Adrenal gland (tissue), 19 donors: ENCODE measurements at places on chromosomes 2 and 18. TPM values are rescaled to one million over a fixed set of nuclear protein-coding genes. Genes with fewer than 3 reads are reported as not detected.

Gene RGPD3
- 0.15 TPM for polyA plus RNA-seq

Gene PUM2
- 25.5 TPM for polyA plus RNA-seq

Gene CASP10
- polyA plus RNA-seq: 2.5 TPM

GRCh38 chr2:224843141-224843540 lies 127.0 kb upstream of the CCDC195 start:
- DNase-seq: no peak

DNA sequence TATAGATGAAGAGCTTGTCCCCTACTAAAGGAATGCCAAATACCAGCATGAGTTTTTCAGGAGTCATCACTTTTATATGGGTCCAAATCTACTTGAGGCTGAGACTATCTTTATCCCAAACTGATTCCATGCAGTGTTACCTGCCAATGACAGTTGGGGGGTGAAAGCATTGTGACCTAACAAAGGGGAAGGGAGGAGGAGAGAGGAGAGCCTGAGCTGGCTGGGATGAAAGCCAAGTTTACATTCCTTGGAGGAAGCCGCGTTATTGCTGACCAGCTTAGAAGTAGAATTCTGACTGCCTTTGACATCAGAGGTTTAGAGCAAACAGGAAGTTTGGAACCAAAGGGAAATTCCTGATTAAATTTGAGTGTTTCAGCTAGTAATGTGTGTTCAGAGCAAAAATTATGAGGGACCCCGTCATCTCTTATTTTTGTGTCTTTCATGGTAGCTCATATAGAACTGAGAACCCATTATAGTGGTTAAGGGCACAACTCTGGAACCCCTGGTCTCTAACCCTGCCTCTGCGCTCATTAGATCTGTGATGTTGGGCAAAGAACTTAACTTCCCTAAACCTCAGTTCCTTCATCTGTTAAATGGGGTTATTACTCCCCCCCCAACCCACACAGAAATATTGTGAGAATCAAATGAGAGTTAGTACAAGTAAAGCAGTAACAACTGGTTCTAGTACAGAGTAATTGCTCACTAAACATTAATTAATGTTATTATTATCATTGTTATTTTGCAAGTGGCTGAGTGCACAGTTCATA lies 199.3 kb upstream of the EPAS1 start:
- peak; percentile 78 for DNase-seq

Gene EFHD1
- polyA plus RNA-seq: 6.1 TPM

GRCh38 chr2:16900405-16901025 lies 234.9 kb upstream of the CYRIA start:
- DNase-seq: peak; percentile 9

DNA sequence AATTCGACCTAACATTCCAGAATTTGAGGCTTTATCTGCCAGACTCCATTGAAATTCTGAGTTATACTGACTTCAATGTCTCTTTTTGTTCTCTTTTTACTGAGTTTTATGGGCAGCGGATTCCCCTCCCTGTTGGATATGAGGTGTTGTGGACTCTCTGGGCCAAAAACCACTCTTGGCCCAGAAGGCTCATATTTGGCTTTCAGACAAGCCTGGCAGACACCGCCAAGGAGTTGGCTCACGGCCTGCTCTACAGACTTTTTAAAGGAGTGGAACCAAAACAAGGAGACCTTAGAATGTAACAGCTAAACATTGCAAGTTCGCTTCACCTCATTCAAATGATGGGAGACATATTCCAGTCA lies 206.4 kb upstream of the NCKAP5 start:
- no peak for DNase-seq

DNA sequence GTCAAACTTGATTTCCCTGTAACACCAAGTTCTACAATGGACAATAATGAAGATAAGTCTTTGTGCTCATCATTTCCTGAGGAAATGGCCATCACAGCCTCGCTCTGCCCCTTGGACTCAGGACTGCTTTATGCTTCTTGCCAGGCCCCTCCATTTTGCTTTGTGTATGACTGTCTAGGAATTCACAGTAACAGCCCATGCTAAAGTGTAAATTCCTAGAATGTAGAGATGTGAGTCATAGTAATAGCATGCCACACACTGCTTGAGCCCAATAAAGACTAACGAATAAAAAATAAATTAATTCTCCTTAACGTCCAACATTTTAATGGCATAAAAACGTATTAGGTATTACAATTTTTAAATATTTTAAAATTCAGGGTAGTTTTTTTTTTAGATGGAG lies 226.5 kb downstream of the PID1 start:
- DNase-seq: no peak

- DNase-seq: no peak
Observed at GRCh38 chr2:112621790-112622527, 23.8 kb upstream of the SLC20A1 start.

DNA sequence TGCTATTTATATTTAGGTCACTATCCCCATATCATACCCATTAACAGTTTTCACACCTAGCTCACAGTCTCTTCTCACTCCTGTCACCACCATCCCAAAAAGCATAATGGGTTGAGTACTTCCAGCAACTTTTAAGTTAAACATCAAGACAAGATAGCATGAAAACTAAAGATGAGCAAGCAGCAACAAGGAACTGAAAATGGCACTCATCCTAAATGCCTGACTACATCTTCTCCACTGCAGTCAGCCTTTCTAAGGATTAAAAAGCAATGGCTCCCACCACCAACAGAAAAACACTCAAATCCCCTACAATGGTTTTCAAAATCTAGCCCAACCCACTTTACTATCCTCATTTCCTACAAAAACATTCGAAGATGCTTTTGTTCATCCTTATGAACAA lies 38.2 kb downstream of the CUL3 start:
- DNase-seq: no peak

GRCh38 chr2:45909677-45910191 lies 258.3 kb downstream of the PRKCE start:
- DNase-seq: no peak

DNA sequence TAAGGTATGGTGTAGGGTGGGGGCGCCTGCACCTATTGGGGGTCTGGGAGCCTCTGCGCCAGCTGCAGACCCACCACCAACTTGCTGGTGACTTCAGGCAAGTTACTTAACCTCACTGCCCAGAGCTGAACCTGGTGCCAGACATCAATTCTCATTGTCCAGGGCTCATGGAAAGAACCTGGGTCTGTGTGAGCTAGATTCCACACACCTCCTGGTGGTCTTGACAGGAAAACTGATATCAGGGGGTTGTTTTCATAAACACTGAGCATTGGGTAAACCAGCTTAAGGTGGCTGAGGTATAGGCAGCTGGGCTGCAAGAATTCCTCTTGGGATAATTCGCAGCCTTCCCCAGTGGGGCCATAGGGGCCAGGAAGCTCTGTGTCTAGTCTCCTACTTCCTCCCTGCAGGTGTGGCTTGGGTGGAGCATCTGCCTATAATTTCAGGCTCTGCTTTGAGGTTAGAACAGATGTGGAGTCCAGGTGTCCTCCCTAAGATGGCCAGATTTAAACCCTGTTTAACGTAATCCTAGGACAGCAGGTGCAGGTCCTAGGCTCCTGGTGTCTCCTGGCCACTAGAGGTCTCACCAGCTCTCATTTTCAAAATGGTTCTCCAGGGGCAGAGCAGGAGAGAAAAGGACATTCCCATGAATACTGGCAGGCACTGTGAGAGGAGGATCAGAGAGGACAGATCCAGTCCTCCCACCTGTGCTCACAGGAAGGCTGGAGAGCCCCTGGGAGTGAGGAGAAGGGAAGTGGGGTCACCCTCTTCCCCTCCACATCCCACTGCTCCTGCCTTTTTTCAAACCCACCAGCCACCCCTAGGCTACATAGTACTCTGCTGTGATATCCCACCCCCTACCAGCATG lies 100.4 kb upstream of the SMAD2 start:
- DNase-seq: peak; percentile 84

GRCh38 chr2:179177694-179178093 lies 86.9 kb downstream of the SESTD1 start:
- no peak for DNase-seq
